Stimulated activated CD8-positive, alpha-beta memory T cell treated with anti-CD3 and anti-CD28 coated beads, Interleukin-2, amount 100 ng/mL, for 1 hour (primary cell): ENCODE measurements at places on chromosomes 4 and X.

GRCh38 chr4:37710491-37710890 lies 24.3 kb upstream of the RELL1 start:
- DNase-seq: no peak

- no peak for DNase-seq
Observed at GRCh38 chr4:167642250-167642649, 408.0 kb upstream of the SPOCK3 start.

- no peak for DNase-seq
Observed at GRCh38 chrX:48573690-48574269, 504 bp upstream of the RBM3 start.

- DNase-seq: no peak
Observed at GRCh38 chr4:93888308-93888707, 59.8 kb downstream of the ATOH1 start.

DNA sequence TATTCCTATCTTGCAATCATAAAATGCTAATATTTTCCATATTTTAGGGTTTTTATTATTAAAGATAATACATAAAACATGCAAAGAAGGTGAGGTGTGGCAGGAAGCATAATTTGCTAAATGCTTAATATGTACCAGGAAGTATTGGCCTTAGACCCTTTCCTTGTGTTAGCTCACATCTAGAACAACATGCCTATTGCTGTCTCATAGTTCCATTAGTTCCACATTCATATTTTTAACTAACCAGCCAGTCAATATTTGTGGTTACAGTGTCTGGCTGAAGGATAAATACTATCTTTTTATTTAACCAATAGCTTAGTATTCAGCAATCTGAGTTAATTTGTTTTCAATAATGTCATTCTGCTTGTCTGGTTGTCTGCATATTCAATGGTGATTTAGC lies 432.6 kb downstream of the INPP4B start:
- DNase-seq: no peak

GRCh38 chrX:66015152-66015831 lies 24.6 kb downstream of the VSIG4 start:
- no peak for DNase-seq

DNA sequence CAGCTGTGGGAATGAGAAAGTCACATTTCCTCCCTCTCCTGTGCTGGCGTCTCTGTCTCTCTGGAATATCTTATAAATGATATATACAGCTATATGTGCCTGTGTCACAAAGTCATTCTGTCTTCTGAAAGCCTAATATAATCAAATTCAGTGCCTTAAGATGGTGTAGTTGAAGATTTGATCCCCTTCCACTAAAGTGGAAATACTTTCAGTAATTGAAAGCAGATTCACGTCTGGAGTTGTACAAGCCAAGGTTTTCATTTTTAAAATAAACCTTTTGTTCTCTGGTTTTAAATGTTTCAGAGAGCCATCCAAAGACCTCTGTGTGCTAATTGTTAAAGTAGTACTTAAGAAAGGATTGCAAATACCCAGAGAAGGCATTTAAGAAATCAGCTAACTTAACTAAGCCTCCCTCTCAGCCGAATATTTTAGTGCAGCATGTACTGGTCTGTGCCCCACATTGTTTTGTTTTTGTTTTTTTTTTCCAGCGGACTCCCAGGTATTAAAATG lies 206.8 kb downstream of the TENM3 start:
- DNase-seq: no peak

DNA sequence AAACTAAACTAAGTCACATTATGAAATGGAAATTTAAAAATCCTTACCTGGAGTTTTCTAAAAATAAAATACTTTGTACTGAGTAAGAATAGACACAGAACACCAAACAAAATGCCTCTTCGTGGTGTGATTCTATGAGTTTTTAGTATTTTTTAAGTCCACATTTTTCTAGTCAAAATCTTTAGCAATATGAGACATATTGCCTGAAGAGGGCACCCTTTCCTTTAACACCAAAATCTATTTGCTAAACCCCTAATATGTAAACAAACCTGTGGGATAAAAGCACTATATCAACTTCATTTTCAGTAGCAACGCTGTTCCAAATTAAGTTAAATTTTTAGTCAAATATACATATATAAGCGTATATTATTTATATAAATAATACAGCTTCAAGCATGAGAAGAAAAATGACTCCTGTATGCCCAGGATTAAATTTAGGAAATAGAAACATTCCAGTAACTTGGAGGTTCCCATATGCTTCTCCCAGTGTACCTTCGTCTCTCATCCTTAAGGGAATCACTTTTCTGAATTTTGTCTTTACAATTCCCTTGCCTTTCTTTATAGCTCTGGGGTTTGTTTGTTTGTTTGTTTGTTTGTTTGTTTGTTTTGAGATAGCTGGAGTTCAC lies 23.0 kb upstream of the PGM2 start:
- DNase-seq: no peak

DNA sequence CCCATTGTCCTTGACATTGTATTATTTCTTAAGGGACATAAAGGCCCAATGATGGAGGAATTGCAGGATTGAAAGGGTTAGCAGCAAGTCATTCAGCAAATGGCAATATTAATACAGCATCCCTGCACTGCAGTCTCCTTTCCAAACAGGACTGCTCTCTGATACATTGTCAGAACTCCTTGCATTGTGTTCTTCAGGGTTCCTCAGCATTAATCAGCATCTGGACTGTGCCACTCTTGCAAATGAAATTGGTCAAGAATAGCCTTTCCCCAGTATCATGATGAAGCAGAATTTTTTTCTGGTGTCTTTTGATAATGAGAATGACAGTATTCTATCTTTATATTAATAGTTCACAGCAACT lies 272.6 kb upstream of the HAND2 start:
- DNase-seq: no peak

GRCh38 chr4:135418353-135418752 lies 1216.8 kb upstream of the PABPC4L start:
- DNase-seq: no peak

- DNase-seq: no peak
Observed at GRCh38 chrX:13288671-13289070, 31.2 kb downstream of the ATXN3L start.

- no peak for DNase-seq
Observed at GRCh38 chr4:24642981-24643547, 58.7 kb upstream of the DHX15 start.

DNA sequence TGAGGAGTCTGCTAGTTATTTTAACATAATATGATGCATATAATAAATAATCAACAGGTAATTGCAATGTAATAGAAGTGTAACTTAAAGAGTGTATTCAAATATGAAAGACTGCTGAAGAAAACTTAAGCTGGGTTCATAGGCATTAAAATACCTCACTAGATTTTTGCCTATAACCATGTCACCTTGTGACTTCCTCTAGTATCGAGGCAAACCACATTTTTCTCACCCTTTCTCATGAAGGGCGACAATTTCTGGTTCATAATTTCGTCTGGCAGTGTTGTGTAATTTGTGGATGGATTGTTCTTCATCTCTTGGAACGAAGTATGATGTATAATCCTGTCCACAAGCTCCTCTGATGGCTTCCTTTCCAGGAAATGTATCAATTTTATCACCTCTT lies 16.0 kb downstream of the SULT1E1 start:
- DNase-seq: no peak

DNA sequence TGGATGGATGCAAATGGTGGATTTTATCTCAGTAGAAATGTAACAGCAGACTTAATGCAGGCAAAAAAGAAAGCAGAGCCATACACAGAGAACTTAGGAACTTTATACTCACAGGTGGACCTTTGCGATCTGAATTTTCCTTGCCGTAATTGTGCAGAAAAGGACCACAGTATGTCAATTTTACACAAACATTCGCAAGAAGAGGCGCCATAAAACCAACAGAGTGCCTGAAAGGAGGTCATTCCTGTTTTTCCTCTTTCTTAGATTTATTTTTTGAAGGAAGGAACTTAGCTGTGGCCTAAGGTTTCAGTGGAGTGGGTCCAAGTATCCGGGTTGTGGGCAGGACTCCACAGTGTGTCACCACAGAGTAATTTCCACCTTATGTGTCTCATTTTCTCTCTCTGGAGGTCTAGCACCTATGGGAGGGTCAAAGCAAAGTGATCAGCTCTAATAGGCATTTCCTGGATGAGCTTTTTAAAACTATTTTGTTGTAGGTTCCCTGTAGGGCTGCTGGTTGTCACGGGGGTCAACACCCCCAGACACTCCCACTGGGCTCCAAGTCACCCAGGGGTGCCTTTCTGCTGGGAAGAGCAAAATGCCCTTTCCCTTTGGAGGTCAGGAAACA lies 24.7 kb upstream of the PBDC1 start:
- DNase-seq: no peak

DNA sequence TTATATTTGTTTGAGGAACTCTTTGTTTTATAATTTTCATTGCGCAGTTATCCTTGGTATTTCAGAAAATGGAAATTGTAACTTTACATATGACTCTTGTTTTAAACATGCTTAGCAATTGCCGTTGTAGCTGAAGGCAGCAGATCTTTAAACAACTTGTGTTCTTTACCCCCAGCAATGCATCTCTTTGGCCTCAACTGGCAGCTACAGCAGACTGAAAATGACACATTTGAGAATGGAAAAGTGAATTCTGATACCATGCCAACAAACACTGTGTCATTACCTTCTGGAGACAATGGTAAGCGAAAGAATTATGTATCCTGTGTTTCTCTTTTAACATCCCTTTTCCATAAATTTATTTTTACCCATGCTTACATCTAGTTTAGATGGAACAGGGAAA lies 263.6 kb downstream of the DCTD start:
- DNase-seq: no peak

GRCh38 chrX:10186355-10186754 lies 29.6 kb downstream of the CLCN4 start:
- no peak for DNase-seq

DNA sequence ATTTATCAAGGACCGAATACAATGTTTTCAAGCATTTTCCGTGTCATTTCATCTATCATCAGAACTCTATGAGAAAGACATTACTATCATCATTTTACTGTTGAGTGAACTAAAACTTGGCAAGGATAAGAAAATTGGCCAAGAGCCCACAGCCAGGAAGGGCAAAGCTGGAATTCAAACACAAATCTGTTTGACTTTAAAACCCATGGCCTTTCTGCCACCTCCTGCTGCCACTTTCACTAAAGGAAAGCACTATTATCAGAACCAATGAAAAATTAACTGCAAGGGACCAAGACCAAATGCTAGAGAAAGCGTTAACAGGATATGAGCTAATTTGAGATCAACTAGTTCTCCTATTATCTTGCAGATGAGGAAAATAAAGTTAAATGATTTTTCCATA lies 2759.2 kb downstream of the ARAP2 start:
- no peak for DNase-seq

DNA sequence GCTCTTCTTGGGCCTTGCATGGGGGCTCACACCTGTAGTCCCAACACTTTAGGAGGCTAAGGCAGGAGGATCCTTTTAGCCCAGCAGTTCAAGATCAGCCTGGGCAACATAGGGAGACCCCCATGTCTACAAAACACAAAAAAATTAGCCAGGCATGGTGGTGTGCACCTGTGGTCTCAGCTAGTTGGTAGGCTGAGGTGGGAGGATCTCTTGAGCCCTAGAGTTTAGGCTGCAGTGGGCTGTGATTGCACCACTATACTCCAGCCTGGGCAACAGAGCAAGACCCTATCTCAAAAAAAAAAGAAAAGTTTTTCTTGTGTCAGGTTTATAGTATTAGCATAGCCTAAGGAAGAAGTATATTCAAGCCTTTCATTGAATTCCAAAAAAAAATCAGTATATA lies 30.8 kb upstream of the FAM241A start:
- DNase-seq: no peak

GRCh38 chr4:40197879-40198689 lies 1.3 kb downstream of the RHOH start:
- no peak for DNase-seq

- DNase-seq: no peak
Observed at GRCh38 chr4:33626221-33626620, 2618.1 kb downstream of the ARAP2 start.

GRCh38 chrX:119672426-119672825 lies 20.5 kb downstream of the SEPTIN6 start:
- no peak for DNase-seq

- no peak for DNase-seq
Observed at GRCh38 chr4:61298178-61298740, 98.1 kb downstream of the ADGRL3 start.

- DNase-seq: no peak
Observed at GRCh38 chr4:185309770-185310169, 86.0 kb downstream of the LRP2BP start.

DNA sequence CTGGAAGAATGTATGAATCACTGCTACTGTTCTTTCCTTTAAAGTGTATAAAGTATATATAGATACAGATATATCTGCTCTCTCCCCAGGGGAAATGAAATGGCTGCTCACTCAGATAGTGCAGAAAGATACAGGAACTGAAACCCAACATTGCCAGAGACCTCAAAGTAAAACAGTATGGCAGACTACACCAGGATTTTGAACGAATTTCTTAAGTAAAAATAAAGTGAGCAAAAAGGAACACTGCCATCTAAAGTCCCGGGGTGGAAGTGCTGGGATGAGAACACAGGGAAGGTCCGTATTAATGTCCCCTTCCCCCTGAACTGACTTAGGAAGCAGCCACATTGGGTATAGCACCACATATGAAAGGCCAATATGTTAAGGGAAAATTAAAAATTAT lies 93.4 kb downstream of the TMA16 start:
- no peak for DNase-seq

- no peak for DNase-seq
Observed at GRCh38 chr4:109419679-109420078, 13.9 kb upstream of the SEC24B start.

GRCh38 chr4:4721636-4722035 lies 137.8 kb upstream of the MSX1 start:
- DNase-seq: no peak

- no peak for DNase-seq
Observed at GRCh38 chr4:101753721-101754120, 36.8 kb upstream of the BANK1 start.

DNA sequence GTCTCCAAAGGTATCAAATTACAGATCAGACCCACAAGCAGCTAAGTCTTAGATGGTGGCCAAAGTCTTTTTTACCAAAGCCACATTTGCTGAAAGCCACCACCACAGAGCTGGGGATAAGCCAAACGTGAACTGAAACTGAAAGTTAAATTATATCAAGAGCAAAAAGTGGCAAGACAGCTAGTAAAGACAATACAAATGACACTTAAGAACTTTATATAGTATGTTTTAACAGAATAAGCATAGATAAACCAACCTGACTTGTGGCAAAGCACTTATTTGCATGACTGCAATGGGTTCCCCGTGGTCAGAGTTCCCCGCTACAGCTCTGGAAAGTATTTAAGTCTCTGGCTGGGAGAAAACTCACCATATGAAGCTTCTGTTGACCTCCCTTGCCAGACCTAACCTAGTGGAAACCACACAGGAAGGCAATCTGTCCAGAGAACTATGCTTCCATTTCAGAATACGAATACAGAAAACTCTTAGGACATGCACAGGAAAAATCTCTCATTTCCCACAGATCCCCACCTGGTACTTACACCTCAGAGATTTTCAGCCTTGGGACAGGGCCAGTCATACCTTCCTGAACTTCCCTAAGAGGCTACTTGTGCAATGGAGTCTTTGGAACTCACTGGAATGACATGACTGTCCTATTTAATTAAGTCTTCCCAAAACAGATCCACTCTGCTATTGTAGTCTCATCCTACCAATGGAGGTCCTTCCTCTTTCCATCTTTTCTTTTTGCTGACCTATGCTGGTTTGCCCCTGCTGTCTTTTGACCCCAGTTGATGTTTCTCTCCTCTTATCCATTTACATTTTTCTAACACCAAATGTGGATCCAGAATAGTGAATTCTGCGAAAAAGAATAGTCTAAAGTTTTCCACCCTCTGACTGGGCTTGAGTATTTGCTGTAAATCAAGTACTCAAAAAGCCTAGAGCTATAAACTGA lies 225.1 kb downstream of the NR3C2 start:
- DNase-seq: no peak

- no peak for DNase-seq
Observed at GRCh38 chr4:74555231-74555630, 110.3 kb downstream of the AREG start.

- no peak for DNase-seq
Observed at GRCh38 chr4:7782783-7783182, 156.9 kb downstream of the AFAP1 start.
